ENCODE measurements at places on chromosomes 4 and X.
A peak's percentile ranks its signal among the peaks of the same experiment; 100 is the strongest.

DNA sequence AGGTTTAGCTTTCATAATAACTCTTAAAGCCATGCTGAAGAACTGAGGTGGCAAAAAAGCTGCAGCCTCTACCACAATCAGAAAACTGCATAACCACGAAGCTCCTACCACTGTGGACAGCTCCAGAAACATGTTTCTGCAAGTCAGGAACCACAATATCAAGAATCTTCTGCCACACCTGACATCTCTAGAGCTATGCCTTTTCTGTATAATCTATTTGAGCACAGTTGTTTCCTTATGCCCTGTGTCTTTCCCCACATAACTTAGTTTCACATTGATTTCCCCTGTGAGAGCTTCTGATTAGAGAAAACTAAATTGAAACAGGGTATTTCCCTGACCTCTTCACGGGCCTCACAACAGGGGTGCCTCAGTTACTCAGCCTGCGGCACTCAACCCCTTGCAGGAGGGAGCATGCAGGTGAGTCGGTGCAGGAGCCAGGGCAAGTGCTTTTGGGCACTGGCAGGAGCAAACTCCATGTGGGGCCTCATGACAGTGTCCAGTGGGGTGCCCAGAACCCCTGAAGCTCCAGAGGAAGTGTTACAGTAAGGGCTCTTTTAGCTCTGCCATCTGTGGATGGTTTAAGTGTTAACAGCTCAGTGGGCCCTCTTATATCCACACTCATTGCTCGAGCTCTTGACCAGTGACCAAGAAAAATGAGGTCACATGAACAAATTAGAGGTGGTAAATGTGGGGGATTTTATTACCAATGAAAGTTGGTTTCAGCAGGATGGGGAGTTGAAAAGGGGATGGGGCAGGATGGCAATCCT is 132.8 kb upstream of the BMP3 start:
- DNase-seq: no peak

DNA sequence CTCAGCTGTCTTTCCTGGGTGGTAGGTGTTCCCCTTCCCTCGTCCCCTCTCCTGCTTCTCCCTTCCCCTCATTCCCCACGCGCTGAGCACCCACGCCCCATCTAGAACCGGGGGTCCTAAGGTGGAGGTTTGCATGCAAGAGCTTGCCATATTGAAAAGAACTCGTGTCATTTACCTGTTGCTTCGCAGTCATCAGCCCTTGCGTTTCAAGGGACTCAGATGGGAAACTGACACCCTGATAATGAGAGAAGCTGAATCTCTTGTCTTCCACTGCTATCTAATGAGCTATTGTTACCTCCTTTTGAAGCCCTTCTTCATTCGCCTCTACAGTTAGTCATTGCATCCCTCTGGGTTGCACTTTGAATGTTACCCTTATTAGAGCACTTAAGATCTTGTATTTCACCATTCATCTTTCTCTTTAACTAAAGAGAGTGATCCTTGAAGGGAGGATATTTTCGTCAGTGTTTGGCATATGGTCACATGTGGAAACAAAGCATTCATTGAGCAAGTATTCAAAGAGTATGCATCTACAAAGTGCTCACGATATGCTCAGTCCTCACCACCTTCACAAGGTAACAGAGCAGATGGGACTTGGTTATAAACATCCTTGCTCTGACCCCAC is 25.7 kb downstream of the ARL9 start:
- DNase-seq: no peak

DNA sequence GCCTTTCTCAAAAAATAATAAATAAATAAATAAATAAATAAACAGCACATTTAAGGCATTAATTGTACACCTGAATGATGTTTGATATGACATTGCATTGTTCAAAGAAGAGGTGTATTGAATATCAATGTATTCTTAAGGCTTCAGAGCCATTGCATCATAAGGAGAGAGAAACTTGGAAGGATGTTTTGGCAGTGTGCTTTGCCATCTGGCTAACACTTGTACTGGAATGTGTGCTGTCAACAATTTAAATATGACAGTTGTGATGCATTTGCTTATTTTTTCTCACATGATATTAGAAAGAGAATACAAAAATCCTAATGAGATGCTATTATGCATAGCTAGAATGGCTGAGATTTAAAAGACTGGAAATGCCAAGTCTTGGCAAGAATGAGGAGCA is 67.8 kb downstream of the FAM133A start:
- DNase-seq: no peak

GRCh38 chr4:141169391-141169790 is 36.1 kb upstream of the RNF150 start:
- DNase-seq: no peak

- no peak for DNase-seq
Measured at GRCh38 chr4:105666693-105667092, 41.8 kb downstream of the INTS12 start.

DNA sequence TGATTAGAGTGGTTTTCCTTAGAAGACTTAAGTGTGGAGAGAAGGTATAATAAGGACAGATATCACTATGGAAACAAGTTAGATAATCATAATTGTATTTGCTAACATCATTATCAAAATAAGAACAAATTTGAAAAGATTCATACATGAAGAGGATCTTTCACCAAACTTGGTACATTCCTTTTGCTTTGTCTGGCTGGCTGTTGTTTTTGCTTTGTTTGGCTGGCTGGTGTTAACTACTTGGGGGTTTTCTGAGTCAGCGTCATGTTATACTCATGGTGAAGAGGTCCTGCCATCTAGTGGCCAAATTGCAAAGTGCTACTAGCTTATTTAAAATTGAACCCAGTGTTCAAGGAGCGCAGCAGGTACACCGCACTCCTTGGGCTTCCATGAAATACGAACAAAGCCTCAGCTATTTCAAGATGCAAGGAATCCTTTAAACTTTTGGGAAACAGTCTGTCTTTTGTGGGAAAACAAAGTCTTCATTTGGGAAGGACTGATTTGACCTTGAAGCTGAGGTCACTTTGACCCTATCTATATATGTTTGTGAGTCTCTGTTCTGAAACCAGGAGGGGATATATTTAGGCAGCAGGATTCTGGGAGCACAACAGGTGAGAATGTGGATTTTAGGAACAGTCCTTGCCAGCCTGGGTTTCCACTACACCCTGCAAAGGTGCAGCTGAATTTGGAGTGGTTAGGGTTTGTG is 129.7 kb downstream of the PLS3 start:
- peak; percentile 15 for DNase-seq

- DNase-seq: no peak
Measured at GRCh38 chr4:154562697-154563254, at the start of gene FGB. Gene FGB, plus strand, starts transcription at chr4:154563011. Its CDS starts 8 bp downstream, at chr4:154563019.

DNA sequence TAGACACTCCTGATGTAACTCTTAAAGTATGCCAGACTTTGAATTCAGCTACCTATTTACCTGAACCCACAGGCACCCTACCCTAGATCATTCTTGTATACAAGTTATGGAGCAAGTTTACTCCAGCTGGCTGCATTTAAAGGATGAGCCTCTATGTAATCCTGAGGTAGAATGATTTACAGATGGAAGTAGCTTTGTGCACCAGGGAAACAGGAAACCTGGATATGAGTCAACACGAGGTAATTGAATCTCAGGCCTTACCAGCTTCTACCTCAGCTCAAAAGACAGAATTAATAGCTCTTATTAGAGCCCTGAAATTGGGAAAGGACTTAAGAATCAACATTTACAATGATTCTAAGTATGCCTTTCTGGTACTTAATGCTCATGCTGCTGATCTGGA is 119.8 kb downstream of the AGTR2 start:
- DNase-seq: no peak

DNA sequence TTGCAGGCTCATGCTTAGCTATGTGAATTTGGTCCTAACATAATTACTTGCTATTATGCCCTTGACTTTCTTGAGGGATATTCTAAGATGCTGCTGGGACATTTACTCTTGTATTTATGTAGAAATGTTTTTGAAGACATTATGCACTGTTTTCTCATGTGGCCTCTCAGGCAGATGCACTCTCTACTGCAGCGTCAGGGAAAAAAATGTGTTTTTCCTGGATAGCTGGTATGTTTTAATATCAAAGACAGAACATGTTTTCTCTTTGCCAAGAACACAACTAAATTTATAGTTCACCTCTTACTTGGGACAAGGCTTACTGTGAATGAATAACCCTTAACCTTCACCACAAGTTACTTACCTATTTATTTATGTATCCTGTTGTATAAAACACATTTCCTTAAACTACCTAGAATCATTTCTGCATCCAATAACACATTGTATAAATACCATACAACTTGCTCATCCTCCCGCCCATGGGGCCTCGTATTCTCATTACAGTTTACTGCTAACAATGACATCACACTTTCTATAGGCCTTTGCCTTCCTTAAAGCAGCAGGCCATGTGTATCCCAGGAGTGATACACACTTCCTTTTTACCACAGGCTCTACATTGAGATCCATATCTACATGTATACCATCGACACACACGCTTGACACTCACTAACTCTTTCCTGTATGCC is 178.7 kb downstream of the SLIT2 start:
- DNase-seq: no peak

GRCh38 chrX:134396174-134396573 is 63.8 kb upstream of the HPRT1 start:
- DNase-seq: no peak

GRCh38 chr4:184269879-184270430 is 52.3 kb upstream of the ENPP6 start:
- no peak for DNase-seq

DNA sequence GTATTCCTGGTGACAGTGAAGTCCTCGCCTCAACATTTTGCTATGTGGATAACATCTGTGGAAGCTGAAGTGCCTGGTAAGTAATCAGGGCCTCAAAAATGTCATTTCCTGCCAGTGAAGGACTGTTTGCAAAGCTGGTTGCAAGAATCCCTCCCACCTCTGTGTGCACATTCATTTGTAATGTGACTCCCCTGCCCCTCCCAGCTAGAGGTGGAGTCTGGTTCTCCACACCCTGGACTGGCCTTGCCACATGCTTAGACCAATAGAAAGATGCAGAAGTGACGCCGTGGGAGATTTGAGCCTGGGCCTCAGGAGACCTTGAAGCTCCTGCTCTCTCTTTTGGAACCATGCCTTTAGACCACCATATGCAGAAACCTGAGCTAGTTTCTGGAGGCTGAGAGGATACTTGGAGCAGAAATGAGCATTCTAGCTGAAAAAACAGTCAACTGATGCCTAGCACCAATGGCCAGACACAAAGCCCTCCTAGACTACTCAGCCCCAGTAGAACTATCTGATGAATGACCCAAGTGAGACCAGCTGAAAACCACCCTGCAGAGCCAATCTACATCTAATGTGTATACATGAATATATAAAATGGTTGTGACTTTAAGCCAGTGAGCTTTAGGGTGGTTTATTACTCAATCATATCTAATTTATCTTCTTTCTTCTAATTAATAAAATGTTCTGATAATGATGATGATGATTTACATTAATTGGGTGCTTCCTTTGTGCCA is 47.8 kb upstream of the CRMP1 start:
- DNase-seq: peak; percentile 79

GRCh38 chr4:41202820-41203568 is 11.3 kb downstream of the APBB2 start:
- DNase-seq: no peak

DNA sequence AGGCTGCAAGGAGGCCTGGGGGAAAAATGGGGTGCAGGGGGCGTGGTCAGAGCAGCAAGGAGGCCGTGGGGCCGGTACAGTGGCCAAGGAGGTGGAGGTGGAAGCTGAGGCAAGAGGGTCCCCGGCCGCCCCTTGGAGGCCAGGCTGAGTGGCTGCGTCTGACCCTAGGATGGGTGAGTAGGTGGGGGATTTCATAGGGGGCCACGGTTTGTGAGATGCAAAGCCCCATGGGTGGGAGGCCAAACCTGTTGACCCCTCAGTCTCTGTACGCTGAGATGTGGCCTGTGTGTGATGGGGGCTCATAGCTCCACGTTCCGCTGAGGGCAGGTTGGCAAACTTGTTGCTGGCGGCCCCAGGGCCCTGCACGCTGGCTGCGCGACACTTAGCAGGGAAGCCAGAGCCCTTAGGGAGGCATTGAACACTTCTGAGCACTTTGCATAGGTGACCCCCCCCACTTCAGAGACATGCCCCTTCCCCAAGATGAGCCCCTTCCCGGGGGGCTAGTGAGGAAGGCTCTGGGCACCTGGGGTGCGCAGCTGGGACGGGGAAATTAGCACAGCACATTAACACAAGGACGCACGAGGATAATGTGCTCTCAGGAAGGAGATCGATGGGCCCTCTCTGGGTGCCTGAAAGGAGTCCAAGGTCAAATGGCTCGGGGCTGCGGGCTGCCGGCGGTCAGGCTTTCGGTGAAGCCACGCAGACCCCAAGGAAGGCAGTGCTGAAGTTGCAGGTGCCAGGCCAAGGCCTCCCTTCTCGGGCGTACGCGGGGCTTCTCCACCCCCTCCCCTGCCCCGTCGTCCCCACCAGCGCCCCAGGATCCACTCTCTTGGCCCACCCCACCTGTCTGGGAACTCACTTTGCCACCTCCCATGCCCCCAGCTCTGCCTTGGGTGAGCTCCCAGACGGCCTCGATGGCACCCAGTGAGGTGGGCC is 107.4 kb downstream of the HMX1 start:
- DNase-seq: no peak

DNA sequence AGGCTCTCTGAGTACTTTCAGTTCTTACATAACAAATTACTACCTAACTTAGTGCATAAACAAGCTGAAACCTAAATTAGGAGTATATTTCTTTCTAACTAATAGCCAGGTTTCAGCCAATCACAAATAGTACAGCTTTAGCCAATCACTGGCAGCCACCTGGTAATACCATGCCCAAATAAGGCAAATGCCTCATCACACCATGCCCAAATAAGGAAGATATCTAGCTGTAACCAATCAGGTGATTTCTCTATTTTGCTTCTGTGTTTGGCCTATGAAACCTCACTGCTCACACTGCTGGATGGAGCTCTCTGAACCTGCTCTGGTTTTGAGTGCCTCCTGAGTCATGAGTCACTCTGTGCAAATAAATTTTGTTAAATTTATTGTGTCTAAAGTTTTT is 113.5 kb downstream of the DDIT4L start:
- no peak for DNase-seq

- DNase-seq: no peak
Measured at GRCh38 chr4:91340822-91341221, 962.9 kb upstream of the GRID2 start.

- no peak for DNase-seq
Measured at GRCh38 chr4:120850018-120850599, 72.4 kb downstream of the PRDM5 start.

DNA sequence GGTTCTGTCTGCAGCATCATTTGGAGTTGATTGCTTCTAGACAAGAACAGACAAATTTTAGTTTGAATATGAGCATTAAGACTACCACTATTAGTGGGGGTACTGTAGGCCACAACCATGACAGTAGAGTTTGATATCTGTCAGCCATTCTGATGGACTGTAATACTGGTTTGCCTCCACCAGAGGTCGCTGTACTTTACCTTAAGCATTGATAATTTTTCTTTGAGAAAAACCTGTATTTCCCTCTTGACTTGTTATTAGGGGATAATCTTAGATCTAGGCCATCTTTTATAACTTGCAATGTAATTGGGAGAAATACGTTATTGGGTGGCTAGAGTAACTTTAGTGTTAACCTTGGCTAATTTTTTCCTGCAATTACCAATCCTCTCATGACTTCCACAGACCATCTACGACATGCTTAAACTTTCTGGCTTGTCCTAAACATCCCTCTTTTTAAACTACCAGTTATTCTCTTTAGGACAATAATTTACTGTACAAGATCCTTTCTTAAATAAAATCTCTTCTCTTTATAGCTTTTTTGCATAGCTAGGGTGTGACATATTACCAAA is 562.4 kb downstream of the MAGEB5 start:
- DNase-seq: no peak

- no peak for DNase-seq
Measured at GRCh38 chr4:13547485-13548041, 3.3 kb upstream of the NKX3-2 start.

Measured in NCI-H2171 (cell line).